Stimulated activated CD4-positive, alpha-beta T cell treated with anti-CD3 and anti-CD28 coated beads, Interleukin-2, amount 100 ng/mL, for 24 hours (primary cell): ENCODE measurements at places on chromosomes 7 and 10.

- DNase-seq = no peak
Measured at GRCh38 chr7:27616186-27616491, 46.5 kb downstream of the HIBADH start.

- DNase-seq = no peak
Measured at GRCh38 chr7:116433246-116433645, 66.3 kb upstream of the CAV2 start.

GRCh38 chr7:82528577-82529310, 85.2 kb upstream of the CACNA2D1 start:
- DNase-seq = no peak

- DNase-seq = no peak
Measured at GRCh38 chr7:146146831-146147486, 30.4 kb downstream of the CNTNAP2 start.

DNA sequence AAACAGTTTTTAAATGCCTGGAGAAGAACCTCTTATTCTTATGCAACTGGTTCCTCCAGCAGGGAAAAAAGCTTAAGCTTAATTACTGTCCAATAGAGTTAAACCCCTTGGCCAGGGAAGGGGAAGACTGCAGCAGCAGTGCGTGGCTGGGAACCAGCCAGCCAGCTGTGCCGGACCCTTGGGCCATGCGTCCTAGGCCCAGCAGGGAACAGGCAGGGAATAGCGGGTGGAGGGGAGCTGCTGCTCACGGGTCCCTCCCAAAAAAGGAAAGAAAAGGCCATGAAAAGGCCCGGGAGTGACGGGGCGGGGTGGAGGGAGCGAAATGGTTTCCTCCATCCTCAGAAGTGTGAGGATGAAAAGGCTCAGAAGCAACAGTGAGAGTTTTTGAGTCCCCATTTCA, 35.2 kb upstream of the HECW1 start:
- no peak for DNase-seq

GRCh38 chr10:35498693-35499092, 106.4 kb upstream of the GJD4 start:
- DNase-seq = no peak
